ENCODE measurements at places on chromosomes 12 and 14.

GRCh38 chr14:24331731-24332267 lies 3.1 kb downstream of the ADCY4 start:
- DNase-seq, result no peak

DNA sequence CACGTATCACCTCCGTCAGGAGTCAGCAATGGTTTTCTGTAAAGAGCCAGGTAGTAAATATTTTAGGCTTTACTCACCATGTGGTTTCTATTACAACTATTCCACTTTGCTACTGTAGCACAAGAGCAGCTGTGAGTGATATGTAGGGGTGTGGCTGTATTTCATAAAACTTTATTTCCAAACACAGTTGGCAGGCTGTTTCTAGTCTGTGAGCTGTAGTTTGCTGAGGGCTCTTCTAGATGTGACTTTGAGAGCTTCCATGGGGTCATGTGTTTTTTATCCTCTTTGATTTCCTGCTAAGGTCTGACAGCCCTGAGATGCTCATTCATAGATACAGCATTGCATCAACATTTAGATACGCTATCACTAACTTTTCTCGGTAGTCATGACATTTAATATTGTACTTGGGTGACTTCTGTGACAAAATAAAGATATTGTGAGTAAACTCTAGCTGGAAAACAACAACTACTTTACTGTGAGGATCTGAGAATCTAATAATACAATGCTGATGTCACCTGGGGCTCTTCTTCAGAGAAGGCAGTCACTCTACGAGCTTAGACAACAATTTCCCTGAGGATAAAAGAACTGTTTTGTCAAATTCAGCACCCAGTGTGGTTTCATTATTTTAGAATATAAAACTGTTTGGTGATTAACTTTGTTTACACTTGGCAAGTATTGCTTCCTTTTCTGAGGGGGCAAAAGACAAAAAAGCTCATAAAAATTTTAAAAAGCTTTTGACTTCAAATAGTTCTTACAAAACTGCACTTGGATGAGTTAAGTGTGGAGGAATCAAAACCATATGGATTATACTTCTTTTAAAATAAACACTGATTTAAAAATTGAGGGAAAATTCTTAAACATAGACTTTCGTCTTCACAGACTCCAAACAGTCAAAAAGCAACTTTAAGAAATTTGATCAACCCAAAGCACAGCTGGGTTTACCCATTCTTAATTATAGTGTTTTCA lies 231.2 kb upstream of the DCN start:
- no peak for DNase-seq

GRCh38 chr12:94427501-94428381 lies 31.9 kb downstream of the CEP83 start:
- no peak for DNase-seq

DNA sequence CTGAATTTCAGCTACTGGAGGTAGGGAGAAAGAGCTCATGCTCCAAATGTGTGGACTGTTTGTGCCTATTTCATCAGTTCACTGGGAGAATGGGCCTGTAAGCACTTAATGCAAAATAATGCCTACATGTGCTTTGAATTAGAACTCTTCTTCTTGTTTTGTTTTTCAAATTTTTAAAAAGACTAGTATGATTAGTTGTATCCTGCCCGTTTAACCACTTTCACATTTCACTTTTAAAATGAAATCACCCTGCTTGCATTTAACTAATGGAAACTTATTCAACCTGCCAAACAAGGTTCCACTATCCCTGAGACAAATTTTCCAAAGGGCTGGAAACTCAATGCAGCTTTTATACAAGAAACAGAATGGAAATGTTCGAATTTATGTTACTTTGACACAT lies 79.7 kb downstream of the SAMD4A start:
- DNase-seq, result no peak

- no peak for DNase-seq
These were observed 10.0 kb upstream of the SLC38A4 start for GRCh38 chr12:46835785-46836184.

DNA sequence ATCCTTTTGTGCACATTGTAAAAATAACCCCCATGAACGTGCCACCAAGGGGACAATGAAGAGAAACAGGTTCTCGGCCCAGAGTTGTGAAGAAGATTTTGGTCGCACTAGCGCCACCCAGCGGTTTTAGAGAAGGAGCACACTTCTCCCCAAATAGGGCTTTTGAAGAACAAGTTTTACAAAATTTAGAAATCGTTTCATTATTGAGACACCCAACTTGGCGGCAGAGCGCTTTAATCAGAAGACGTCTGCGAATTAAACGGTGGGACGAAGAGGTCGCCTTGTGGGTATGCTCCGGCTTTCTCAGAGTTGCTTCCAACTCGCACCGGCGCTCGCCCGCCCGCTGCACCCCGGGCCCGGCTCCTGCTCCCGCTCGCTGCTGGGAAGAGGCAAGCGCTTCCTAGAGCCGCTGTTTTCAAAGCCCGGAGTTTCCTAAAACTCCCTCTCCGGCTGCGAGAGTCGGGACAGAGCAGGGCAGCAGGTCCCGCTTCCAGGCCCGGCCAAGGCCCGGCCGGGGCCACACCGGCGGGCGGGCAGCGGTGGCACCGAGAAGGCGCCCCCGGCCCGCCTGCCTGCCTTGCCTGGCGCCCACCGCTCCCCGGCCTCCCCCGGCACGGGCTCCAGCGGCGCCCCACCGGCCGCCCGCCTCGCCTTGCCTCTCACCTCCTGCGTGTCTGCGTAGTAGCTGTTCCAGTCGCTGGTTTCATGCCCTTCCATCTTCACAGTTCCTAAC lies 645 bp downstream of the FOXA1 start:
- no peak for DNase-seq

DNA sequence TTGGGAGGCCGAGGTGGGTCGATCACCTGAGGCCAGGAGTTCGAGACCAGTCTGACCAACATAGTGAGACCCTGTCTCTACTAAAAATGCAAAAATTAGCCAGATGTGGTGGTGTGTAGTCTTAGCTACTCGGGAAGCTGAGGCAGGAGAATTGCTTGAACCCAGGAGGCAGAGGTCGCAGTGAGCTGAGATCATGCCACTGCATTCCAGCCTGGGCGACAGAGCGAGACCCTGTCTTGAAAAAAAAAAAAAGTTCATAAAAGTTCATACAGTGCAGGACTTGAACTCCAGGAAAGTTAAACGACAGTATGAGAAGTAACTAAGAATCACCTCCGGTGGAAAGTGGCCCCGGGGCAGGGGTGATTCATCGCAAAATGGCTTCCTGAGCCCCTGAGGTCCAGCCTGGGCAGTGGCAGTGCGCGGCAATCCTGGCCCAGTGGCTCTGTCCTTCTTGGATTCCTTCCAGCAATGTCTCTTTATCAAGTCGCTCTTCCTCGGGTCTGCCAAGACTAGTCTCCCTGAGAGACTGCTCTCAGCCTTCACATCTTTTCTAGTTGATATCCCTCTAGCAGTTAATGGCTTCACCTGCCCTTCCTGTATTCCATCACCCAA lies 16.7 kb upstream of the MAP1LC3B2 start:
- DNase-seq, result no peak
